ENCODE measurements at places on chromosomes 1 and 21. TPM values are rescaled to one million over a fixed set of nuclear protein-coding genes. Genes with fewer than 3 reads are reported as not detected.

DNA sequence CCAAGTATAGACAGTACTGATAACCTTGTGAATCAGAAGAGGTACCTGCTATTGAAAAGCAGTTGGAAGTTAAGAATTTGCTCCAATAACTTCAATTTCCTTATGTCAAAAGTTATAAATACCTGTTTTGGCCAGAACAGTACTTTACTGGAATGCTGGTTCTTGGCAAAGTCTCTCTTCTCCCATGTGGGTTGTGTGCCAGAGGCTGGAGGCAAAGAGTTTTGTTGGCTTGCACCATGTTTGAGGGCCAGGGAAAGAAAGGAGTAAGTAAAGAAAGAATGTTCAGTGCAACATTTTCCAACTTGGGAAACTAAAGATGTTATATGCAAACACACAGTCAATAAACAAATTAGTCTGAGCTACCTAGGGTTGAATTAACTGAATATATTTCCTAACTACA, 67.0 kb upstream of the DYNLT5 start:
- no peak overlapping the region for H3K27ac ChIP-seq
- no peak overlapping the region for H3K4me3 ChIP-seq
- H3K36me3 ChIP-seq = no peaks in the 10 kb centered on the region
- DNase-seq = no peak
- peaks cover 1% of the 10 kb centered on the region for H3K27me3 ChIP-seq

Gene LMOD1
- not detected for total RNA-seq

DNA sequence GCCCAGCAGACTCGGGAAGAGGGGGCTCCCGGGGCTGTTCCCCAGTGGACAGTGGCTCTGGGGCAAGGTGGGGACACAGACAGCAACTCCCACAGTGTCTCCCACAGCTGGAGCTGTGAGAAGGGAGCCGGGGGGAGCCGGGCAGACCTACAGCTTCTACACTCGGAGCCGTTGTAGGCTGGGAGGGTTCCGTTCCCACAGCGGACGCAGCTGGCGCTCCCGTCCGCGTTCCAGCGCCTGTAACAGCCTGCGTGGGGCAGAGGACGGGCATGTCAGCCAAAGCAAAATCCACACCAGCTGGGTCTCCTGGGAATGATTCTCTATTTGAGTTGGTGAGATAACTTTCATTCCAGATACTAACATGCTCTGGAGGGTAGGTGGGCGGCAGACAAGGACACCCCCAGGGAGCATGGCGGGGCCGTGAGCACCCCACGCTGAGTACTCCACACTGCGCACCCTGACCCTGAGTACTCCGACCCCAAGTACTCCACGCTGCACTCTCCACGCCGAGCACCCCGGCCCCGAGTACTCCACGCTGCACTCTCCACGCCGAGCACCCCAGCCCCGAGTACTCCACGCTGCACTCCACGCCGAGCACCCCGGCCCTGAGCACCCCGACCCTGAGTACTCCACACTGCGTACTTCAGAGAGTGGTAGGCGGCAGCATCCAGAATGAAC, 13.4 kb upstream of the RNF223 start:
- no peak for DNase-seq
- H3K4me1 ChIP-seq = peaks cover 1% of the 10 kb centered on the region
- H3K36me3 ChIP-seq = peaks cover 6% of the 10 kb centered on the region
- no peaks in the 10 kb centered on the region for H3K27me3 ChIP-seq

- H3K4me1 ChIP-seq = peaks cover 16% of the 10 kb centered on the region
- H3K27ac ChIP-seq = no peak overlapping the region
- no peak for DNase-seq
- H3K36me3 ChIP-seq = no peaks in the 10 kb centered on the region
- peaks cover 63% of the 10 kb centered on the region for H3K27me3 ChIP-seq
Measured at GRCh38 chr1:107142140-107142542, 1.3 kb downstream of the NTNG1 start.

Gene SRM
- total RNA-seq = 85.0 TPM
